ENCODE measurements at places on chromosomes 16 and 17.

GRCh38 chr16:29809850-29810698 is 1.9 kb upstream of the PRRT2 start:
- peak; percentile 63 for DNase-seq

GRCh38 chr17:76568811-76569221 is 16.8 kb downstream of the ST6GALNAC2 start:
- DNase-seq = no peak

DNA sequence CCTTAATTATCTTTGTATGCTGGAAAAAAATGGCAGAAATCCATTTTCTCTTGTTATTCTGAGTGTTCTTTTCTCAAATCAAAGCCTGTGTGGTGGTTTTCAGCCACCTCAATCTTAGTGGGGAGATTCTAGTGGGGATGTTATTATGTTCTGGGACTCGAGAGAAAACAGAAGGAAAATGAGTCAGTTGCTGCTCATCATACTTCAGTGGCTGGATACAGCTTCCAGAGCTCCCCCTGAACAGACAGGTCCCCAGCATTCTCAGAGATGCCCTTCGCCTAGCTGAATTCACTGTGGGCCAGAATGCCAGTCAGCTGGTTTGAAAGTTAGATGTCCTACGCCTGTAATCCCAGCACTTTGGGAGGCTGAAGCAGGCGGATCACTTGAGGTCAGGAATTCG is 8.5 kb downstream of the ST6GALNAC1 start:
- no peak for DNase-seq

DNA sequence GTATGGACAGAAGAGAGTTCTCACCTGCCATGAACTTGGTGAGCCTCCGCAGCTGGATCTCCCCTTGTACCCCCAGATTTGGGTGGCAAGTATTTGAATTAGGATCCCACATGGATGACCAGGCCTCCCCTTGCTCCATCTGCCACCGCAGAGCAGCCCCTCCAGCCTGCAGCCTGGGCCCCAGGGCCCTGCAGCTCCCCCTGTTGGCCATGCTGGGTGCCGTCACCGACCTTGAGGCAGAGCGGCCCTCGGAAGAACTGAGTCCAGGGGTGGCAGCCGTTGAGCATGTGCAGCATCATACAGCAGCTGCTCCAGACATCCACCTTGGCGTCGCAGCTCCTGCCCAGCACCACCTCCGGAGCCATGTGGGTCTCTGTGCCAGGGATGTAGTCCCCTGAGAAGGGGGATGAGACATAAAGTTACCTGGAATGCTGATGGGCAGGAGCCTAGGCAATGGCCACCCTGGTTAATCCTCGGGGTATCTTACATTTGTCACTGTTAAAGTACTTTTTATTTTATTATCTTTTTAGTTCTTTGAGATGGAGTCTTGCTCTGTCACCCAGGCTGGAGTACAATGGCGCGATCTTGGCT is 9.0 kb upstream of the SPATA32 start:
- peak; percentile 74 for DNase-seq

- no peak for DNase-seq
Observed at GRCh38 chr16:689175-689897, 862 bp downstream of the WDR24 start.

All from activated T-cell treated with anti-CD3 and anti-CD28 coated beads, Interleukin-2, amount 50 U/mL, for 24 hours (primary cell).